ENCODE measurements at places on chromosomes 4 and X.
A peak's percentile ranks its signal among the peaks of the same experiment; 100 is the strongest.

- no peak for DNase-seq
Measured at GRCh38 chr4:40954088-40954668, 204.4 kb downstream of the NSUN7 start.

DNA sequence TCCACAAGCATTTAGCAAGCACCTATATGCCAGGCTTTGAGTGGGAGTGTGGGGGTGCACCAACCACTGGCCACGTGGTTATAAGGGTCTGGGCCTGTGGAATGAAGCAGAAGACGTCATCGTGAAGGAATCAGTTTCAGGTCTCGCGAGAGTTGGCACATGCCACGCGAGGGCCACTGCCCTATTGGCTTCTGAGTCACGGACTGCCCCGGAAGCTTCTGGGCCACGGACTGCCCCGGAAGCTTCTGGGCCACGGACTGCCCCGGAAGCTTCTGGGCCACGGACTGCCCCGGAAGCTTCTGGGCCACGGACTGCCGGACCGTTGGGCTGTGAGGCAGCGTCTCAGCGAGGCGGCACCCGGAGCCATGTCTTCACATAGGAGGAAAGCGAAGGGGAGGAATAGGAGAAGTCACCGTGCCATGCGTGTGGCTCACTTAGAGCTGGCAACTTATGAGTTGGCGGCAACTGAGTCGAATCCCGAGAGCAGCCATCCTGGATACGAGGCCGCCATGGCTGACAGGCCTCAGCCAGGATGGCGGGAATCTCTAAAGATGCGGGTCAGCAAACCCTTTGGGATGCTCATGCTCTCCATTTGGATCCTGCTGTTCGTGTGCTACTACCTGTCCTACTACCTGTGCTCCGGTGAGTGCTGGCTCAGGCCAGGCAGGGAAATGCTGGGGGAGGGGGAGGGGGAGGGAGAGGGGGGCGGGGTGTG lies at the start of gene FMR1NB:
FMR1NB (plus strand) TSS at position 300 of the 715 bp plus-strand sequence; CDS start at position 366, 66 bp downstream.
- no peak for DNase-seq

GRCh38 chr4:102781570-102781969 lies 20.8 kb upstream of the MANBA start:
- DNase-seq: no peak

DNA sequence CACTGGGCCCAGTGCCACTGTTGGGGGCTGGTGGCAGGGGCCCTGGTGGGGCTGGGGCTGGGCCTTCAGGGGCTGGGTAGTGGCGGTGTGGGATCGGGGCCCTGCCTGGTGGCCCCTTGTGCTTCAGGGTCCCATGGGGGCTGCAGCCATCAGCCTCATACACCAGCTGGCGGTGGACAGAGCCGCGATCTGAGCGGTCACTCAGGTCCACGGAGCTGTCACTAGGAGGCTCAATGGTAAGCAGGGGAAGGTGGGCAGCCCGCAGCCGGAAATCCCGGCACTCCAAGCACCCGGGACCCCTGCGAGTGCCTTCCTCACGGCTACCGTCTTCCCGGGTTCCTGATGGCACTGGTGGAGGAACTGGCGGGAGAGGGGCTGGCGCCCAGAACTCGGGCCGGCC lies 25.5 kb upstream of the KDM5C start:
- no peak for DNase-seq

DNA sequence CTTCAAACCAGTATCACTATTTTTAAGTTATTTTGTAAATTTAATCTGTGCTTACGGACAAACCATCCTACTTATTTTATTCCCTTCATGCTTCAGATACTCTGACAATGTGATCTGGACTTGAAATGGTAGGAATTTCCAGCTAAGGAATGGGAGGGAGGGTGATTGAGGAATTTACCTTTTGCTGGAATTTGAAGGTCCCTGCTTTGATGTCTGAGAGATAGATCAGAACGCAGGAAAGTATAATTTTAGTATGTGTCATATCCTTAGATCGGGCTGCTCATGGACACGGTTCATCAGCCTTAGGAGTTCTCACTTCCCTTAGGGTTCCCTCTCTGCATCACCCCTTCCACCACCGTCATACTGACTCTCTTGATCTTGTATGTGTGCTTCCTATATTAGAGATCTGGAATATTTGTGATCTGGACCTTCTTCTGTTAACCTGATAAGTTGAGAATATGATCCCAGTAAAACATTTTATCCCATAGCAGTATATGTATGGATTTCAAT lies 16.8 kb downstream of the OCRL start:
- DNase-seq: no peak

DNA sequence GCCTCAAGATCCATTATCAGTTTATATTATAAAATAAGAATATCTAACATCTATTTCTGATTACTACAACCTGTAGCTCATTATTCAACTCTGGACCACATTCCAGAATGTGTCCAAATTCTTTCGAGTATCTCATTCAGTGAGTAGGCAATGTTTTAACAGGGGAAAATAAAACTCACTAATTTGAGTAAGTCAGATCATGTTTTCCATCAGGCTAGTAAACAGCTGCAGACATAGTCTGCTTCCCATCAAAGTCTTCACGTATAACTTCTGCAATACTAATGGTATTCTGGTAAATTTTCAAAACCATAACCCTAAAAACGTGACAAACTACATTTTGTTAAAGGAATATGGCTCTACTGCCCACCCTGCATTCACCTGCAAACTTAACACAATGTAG lies 31.8 kb downstream of the TBCK start:
- no peak for DNase-seq

- DNase-seq: peak; percentile 65
Measured at GRCh38 chr4:128346054-128346716, 58.6 kb upstream of the PGRMC2 start.

DNA sequence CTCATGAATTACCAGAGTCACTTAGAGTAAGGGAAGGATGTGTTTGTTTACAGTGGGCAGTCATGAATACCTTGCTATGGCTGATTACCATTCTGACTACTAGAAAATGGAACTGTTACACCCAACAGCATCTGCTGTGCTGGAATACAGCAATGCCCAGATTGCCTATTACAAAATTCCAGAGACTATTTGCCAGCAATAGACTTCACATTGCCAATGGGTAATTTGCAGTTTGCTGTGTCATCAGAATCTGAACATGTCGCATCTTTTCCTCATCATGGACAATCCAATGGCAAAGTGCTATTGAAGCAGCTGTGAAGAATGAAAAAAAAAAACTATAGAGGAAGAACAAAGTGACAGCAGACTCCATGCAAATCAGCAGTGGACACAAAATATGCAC lies 356.6 kb downstream of the CXXC4 start:
- no peak for DNase-seq

DNA sequence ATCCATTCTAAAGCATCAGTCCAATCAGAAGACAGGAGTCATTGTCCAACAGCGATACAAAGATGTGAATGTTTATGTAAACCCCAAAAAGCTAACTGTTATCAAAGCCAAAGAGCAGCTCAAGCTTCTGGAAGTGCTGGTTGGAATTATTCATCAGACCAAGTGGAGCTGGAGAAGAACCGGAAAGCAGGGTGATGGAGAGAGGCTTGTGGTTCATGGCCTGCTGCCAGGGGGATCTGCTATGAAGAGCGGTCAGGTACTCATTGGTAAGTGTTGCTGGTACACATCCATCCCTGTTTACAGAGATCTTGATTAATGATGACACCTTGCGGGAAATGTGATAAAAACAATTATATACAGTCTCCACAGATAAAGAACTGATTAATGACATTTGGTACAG lies 11.0 kb downstream of the INTU start:
- DNase-seq: peak; percentile 71

DNA sequence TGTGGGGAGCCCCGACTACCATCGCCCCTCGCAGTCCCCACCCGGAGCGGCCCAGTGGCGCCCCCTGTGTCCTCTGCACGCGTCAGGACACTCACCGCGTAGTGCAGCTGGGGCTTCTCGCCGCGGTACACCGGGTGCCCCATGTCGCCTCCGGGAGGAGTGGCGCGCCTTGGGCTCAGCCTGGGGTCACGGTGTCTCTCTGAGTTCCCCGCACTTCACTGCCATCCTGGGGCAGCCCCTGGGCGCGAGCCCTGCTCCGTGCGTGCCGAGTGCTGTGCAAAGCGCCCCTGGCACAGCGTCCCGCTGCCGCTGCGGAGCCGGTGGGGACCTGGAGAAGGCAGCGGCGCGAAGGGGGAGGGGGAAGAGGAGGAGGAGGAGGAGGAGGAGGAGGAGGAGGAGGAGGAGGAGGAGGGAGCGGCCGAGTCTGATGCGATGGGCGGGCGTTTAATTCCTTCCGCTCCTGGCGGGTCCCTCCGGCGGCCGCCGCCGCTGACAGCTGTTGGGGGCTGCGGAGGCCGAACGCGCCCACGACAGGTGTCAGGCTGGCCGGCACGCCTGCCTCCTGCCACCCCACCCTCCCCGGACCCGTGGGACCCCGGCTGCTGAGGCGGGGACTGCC lies 134.3 kb downstream of the AMELX start:
- no peak for DNase-seq

- DNase-seq: no peak
Measured at GRCh38 chrX:3627594-3627993, 85.9 kb downstream of the PRKX start.

GRCh38 chr4:168633064-168633463 lies 136.2 kb downstream of the PALLD start:
- no peak for DNase-seq

DNA sequence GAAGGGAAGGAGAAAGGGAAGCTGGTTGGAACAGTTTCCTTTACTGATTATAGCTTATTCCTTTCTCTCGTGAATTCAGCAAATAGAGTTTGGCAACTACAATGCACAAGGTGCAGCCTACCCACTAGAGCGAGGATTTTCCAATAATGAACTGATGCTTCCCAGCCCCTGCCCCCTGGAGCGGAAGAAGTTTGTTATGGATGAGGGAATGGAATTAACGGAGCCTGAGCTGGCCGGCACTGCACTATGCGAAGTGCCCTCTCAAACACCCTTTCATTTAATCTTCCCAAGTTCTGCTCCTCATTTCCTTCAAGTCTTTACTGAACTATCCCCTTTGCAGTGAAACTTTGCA lies 42.5 kb upstream of the CBR4 start:
- DNase-seq: no peak

- DNase-seq: no peak
Measured at GRCh38 chrX:121245763-121246162, 198.4 kb downstream of the GLUD2 start.

- DNase-seq: no peak
Measured at GRCh38 chrX:131828482-131828881, 194.6 kb upstream of the STK26 start.

DNA sequence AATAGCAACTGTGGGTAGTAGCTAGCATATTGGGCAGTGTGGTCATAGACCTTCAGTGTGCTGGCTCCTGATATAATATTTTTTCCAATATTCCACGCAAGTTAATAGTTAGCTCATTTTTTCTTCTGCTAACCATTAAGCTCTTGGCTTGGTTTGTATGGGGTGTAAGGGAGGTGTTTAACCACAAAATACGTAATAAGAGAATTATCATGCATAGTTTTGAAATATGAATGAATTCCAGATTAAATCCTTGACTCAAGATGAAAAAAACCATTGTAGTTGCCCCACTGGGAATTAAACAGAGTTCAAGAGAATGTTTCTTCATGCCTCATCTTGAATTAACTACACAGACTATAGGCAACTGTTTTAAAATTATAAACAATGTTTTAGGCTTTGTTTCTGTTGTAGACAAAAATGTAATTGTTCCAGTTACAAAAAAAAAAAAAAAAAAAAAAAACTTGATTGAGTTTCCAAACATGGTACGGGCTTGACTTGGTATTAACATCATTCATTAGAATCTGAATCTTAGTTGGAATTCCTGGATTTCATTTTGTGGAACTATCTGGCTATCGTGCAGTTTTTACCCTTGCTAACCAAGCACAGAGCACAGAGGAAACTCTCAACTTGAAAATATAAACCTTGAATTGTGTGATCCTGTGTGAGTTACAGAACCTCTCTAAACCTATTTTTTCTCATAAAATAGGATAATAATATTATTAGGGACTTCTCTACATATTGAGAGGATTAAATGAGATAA lies 28.4 kb downstream of the CXCL1 start:
- DNase-seq: peak; percentile 63

DNA sequence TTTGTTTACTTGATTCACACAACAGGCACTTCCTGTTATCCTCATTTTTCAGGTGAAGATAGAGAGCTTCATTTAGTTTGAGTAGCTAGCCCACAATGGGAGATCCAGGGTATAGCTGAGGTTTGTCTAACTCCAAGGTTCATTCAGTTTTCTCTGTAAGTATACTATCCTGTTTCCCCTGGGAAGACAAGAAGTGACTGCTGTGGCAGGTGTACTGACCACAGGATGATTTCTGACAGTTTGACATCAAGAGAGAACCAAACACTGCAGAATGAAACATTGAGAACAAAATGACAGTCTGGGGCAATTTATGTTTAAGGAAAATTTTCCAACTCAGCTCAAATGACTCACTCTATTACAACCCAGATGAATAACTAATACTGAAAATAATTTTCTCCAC lies 958.0 kb downstream of the STPG2 start:
- DNase-seq: no peak

GRCh38 chr4:60726779-60727178 lies 473.3 kb upstream of the ADGRL3 start:
- DNase-seq: no peak

- DNase-seq: no peak
Measured at GRCh38 chrX:17472424-17472823, 97.4 kb downstream of the NHS start.

DNA sequence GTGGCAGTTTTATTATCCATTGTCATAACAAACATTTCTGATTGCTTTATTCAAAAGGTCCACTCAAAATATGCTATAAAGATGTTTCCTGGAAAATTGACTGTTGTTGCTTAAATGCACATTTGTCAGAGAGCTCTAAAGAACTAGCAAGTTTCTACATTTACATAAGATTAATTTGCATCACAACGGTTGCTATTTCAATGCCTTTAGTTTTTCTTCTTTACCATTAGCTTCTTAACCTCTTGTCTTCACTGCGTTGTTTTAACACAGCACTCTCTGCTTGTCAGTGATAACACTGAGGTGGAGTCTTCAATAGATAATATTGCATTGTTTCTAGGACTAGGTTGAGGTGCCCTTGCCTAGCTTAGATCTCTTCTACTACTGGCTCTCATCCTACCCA lies 76.7 kb upstream of the GALNT7 start:
- no peak for DNase-seq

DNA sequence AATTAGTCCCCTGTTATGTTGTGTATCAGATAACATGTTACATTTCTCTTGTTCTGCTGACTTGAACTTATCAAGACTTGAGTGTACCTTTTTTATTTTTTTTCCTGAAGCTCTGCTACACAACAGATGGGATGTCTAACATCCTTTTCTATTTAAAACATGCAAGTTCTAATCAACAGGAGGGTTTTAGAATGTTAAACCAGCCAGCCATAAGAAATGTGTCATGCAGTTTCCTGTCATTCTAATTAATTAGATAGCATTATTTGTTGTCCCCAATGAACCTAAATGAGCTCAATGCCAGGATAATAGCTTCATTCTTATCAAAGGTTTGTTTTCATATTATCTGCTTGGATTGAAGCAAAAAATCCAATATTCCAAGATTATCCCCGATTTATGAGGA lies 958.2 kb downstream of the PCDH7 start:
- no peak for DNase-seq

GRCh38 chrX:71895607-71896006 lies 15.0 kb upstream of the NHSL2 start:
- DNase-seq: no peak

- no peak for DNase-seq
Measured at GRCh38 chrX:43467608-43468234, 188.4 kb upstream of the MAOA start.

Data from astrocyte (in vitro differentiated cells and primary cell).